GM03348 (cell line): ENCODE measurements at places on chromosomes 16 and 17.

DNA sequence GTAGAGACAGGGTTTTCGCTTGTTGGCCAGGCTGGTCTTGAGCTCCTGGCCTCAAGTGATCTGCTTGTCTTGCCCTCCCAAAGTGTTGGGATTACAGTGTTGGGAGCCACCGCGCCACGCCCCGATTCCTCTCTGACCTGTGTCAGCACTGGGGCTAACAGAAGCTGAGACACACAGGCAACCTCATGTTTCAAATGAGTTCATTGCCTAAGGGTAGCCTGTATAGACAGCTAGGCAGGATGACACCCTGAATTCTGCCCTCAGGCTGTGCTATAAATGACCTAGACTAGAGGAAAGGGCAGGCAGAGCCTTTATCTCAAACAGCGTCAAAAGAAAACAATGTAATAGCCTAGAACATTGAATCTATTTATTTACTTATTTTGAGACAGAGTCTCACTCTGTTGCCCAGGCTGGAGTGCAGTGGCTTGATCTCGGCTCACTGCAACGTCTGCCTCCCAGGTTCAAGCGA, 2.3 kb upstream of the CDK3 start:
- DNase-seq: no peak

- no peak for DNase-seq
Observed at GRCh38 chr16:15660203-15660601, 10.2 kb downstream of the NDE1 start.

GRCh38 chr16:72311426-72311825, 139.5 kb upstream of the PMFBP1 start:
- DNase-seq: no peak

DNA sequence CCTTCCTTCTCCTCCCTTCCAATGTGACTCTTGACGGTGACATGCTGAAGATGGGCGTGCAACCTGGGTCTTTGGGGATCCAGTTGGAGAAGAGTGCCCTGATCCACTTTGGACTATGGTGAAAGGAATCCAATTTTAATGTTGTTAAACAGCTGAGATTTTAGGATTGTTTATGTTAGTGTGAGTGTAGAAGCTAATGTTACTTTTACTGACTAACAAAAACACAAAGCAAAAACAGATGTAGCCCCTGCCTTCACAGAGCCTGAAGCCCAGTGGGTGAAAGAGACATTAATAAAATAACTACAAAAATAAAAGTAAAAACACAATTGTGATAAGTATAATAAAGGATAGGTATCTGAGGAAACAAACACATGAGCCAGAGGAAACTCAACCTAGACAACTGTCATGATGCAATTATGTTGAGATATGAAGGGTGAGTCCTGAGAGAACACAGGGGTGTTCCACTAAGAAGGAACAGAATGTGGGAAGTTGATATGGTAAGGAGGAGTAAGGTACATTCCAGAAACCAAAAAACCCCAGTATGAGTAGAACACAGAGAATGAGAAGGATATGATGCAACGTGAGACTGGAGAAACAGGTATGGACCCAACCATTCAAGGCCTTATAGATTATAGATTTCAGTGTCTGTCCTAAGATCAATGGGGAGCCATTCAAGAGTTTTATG, 115.1 kb upstream of the PMFBP1 start:
- DNase-seq: no peak

DNA sequence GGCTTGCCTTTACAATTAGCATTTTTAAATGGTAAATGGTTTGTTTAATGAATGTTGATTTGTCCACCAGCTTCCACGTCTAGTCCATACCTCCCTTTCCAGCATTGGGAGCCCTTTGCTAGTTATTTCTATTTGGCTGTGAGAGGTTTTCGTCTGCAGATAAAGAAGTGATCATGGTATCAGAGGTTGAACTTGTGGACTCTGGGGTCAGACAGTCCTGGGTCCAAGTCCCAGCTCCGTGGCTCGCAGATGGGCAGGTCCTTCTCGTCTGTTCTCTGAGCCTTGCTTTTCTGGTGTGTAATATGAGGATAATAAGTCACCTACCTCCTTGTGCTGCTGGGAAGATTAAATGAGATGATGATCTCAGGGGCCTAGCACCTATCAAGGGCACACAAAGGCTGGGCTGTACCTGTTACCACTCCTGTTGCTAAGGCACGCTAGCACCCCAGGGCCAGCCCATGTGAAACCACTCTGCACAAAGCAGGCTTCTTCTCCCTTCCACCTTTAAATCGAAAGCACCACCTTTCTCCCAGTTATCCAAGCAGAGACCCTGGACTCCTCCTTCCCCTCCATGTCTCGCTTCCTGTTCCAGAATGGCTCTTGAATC, 103.9 kb downstream of the GNAO1 start:
- no peak for DNase-seq

DNA sequence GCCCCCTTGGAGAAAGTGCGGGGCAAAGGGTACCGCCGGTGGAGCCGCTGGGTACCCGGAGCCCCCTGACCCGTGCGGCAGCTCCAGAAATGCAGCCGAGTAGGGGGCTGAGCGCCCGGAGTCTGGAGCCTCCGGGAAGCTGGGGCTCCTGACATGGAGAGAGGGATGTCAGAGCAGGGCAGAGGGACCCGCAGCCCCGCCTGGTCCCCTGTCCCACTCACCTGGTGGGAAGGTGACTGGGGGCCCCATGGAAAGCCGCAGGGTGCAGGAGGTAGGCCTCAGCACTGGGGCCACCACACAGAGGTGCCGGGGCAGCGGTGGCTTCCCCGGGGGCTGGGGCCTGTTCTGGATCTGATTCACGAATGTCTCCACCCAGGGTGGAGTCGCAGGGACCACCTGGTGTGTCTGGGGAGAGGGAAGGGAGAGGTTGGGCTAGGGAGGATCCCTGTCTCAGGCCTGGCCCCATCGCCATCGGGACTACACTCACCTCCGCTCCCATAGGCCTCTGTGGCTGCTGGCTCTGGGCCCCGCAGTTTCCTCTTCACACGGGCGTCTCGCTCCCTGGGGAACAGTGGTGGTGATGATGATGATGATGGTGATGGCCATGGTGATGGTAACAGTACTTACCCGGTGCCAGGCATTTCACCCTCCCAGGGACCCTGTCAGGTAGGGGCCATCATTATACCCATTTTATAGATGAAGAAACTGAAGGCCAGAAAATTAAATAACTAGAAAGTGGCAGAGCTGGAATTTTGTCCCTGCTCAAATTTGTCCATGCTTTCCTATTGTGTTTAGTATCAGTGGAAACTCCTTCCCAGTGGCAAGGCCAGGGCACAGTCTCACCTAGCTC, 5.2 kb downstream of the TBX6 start:
- DNase-seq: no peak

DNA sequence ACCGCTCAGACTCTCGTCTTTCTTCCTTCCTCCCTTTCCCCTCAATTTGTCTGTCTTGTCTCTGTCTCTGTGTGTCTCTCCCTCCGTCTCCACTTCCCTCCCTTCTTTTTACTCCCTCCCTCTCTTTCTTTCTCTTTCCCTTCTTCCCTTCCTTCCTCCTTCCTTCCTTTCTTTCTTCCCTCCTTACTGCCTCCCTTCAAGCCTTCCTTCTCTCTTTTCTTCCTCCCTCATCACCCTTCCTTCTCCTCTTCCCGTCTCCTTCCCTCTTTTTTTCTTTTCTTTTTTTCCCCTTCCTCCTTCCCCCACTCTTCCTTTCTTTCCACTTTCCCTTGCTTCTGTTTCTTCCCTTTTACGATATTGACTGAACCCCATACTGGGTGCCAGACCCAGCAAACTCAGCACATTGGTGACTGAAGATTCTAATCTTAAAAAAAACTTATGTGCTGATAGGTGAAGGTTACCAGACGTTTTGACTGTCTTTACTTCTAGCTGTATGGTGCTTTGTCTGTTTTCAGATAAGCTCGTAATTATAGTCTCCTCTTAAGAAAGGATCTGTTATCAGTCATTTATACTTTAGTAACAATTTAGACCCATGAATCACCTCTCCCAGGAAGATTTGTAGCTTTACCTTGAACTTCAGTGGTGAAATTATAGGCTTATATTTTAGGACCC, 481 bp upstream of the BRD7 start:
- no peak for DNase-seq

- peak; percentile 54 for DNase-seq
Observed at GRCh38 chr16:87740441-87740840, 25.3 kb downstream of the KLHDC4 start.

DNA sequence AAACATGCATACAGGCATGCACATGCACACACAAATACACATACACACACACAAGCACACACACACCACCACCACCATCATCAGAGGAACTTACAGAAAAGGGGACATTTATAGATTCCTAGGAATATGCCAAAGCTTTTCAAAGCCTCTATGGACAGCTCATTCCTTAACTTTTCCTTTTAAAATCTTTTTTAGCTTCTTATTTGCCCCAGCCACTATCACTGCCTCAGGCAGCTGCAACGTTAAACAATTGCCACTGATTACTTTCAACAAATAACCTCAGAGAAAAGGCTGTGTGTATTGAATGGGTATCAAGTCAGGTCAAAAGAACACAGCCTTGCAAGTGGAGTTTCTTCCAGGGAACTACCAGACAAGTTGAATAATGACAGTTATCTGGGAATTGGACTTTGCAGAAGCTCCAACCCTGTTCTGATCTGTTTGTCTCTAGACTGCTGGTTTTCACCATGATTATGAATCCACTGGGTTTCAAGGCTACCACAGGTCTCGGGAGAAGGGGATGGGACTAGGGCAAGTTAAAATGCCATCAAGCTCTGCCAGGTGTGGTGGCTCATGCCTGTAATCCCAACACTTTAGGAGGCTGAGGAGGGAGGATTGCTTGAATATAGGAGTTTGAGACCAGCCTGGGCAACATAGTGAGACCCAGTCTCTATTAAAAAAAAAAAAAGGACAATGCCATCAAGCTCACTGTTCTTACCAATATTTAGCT, 21.9 kb upstream of the BEAN1 start:
- DNase-seq: no peak

DNA sequence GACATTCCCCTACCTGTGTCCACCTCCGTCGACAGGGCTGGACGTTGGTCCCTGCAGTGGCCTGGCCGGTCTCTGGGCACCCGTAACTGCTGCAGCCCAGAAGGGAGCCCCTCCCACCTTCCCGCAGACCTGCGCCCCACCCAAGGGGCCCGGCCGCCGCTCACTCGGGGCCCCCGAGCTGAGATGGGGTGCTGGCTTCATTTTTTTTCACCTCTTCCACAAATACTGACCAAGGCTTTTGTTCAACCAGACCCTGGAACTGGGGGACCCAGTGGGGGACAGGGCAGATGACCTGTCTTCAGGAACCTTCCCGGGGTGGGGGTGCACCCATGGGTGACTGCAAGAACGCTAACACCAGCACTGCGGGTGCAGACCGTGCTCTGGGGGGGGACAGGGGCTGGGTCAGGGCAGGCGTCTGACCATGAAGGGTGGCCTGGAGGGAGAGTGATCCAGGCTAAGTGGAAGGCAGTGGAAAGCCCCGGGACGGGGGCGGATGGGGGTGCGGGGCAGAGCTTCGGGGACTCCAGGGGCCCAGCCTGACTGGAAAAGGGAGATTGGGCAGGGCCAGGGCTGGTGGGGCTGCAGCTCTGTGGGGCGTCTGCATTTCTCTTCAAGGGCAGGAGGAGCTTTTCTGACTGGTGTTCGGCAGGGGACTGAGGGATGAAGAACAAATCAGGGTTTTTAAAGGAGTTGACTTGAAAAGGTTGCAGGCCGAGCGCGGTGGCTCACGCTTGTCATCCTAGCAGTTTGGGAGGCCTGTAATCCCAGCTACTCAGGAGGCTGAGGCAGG, 42.3 kb downstream of the SLC7A5 start:
- no peak for DNase-seq

DNA sequence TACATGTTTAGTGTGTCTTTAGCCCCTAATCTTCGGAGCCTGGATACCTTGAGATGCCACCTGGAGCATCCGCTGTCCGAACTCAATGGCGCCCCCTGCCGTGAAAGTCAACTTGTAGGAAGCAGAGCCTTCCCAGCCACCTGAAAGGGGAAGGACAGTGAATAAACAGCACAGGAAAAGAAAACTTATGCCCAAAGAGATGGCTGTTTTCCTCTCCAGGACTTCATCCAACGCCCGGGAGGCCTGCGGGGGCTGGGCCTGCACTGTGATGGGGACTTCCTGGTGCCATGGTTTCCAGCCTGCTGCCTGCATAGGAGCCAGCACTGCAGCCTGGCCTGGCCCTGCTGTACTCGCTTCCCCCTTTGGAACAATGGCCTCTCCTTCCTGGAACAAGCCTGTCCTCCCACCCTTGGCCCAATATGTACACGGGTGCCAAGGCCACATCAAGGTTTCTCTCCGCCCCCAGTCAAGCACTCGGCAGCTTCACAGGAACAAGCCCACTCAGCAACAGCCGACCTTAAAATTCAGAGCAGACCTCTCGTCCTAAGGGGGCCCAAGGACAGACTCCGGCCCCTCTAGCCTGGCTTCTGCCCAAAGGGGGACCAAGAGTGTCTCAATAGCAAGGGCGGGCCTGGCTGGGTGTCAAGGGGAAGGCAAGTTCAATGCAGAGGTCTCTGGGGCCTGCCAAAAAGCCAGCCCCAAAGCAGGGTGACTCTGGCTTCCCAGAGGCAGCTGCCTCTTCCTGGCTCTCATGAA, 4.5 kb upstream of the UNC13D start:
- peak; percentile 54 for DNase-seq

DNA sequence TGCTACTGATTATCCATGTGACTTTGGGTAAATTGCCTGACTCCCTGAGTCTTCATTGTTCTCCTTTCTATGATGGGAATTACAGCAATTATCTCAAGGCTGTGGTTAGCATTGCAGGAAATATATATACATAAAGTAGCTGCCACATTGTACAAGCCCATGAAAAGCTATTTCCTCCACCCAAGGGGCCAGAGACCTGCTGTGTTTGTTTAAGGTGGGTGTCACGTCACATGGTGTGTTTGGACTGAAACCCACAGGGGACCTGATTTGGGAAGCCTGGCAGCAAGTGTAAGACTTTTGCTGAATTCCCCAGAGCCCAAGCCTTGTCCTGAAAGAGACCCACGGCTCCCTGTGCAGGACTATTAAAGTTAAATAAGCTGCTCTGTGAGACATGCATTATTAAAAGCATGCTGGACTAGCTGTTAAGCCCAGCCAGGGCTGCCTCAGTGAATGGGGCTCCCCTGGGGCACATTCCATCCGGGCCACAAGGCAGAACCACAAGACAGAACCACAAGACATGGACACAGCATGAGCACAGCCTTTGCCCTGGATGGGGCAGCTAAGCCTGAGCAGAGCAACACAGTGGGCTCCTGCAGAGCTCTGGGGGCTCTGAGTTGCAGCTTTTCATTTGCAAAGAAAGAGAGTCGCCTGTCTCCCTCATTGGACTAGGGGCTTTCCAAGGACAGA, 148.9 kb downstream of the SPACA3 start:
- DNase-seq: no peak

DNA sequence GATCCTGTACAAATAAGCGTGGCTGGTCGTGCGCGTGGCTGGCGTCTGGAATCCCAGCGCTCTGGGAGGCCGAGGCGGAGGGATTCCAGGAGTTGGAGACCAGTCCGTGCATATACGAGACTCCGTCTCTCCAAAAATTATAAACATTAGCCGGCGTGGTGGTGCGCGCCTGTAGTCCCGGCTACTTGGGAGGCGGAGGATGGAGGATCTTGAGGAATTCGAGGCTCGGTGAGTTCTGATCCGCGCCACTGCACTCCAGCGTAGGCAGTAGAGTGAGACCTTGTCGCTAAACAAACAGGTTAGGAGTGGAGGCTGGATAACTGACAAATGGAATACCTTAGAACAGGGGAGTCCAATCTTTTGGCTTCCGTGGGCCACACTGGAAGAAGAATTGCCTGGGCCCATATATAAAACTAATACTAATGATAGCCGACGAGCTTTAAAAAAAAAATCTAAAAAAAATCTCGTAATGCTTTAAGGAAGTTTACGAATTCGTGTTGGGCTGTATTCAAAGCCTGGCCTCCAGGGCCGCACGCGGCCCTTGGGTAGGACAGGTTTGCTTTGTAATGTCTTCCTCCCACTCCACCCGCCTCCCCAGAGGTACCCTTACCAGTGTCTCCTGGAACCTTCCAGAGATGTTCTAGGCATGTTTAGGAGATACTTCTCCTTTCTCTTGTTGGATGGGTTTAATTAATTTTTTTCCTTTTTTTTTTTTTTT, 909 bp upstream of the RSL1D1 start:
- no peak for DNase-seq
